ENCODE measurements at places on chromosomes 3 and 15.
A peak's percentile ranks its signal among the peaks of the same experiment; 100 is the strongest.

GRCh38 chr3:27591312-27592210 is 107.4 kb upstream of the SLC4A7 start:
- no peak for DNase-seq

DNA sequence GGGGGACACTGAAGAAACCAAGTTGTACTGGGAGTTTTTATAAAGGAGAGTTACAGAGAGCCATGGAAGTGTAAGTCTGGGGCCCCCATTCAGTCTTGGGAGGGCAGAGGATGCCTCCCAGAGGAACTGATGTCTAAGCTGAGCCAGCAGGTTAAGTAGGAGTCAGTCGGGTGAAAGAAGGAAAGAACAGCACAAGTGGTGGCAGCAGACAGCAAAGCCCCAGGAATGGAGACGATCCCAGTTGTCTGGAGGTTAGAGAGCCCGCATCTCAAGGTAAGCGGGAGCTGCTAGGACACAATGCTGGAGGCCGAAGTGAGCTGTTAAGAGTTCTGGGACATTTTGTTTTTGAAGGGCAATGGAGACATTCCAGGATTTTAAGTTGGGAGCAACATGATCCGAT is 88.8 kb downstream of the TAMM41 start:
- no peak for DNase-seq

GRCh38 chr15:70833861-70834765 is 19.8 kb downstream of the LARP6 start:
- no peak for DNase-seq

GRCh38 chr3:171954690-171955383 is 84.5 kb upstream of the FNDC3B start:
- DNase-seq: no peak

DNA sequence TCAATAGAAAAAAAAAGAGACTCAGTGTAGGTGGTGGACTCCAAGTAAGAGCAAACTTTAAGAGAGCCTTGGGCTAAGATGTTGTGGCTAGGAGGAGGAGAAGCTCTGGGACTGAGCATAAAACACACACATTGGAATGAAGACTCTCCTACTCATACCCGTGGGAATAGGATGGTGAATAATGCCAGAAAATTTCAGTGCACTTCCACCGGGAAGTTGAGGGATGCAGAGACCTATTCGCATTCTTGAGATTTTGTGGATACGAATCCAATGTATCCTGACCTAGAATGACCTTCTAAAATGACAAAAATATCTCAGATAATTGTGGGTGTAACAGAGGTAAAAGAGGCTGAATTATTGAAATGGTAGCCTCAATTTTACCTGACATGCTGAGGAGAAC is 388.7 kb upstream of the SGO1 start:
- DNase-seq: no peak

- peak; percentile 17 for DNase-seq
Observed at GRCh38 chr15:29268706-29269484, 727 bp downstream of the NSMCE3 start.

DNA sequence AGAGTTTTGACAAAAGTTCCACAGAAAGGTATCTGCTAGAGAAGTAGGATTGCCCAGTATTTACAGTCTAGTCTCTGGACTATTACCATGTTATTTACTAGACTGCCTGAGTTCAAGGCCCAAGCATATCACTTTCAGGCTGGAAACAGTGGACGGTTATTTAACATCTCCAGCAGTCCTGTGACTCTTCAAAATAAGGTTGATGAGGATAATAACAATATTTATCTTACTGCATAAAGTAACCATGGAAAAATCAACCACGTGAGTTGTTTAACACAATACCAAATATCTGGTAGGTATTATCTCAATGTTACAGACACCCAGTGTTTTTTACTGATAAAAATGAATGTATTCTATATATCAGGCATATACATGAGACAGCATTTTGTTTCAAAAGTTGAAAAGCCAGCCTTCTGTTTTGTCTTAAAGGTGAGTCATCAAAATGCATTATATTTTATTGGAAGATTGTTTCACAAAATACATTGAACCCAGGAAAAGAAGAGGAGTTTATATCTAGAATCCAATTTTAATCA is 535.8 kb downstream of the TBL1XR1 start:
- no peak for DNase-seq

DNA sequence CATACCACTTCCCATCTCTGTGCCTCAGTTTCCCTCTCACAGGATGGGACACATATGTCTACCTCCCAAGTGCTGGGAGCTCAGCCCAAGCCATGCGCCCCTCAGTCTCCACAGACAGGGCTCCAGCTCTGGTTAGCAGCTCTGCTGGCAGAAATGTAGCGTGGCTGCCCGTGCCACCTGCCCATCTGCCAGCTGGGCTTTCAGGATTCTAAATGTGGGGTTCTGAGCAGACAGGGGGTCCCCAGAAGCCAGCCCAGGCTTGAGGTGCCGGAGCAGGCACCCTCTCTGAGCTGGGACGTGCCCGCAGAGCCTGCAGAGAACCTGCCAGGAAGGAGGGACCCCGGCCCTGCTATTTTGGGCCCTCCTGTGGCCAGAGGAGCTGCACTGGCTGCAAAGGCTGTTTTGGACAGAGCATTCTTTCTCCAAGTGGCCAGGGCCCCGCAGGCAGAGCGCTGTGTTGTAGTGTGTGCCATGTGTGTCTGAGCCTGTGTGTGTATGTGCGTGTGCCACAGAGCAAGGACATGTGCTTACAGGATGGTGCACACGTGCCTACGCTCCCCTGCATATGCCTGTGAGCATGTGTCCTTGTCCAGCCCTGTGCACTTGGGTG is 31.7 kb downstream of the PSTPIP1 start:
- no peak for DNase-seq

DNA sequence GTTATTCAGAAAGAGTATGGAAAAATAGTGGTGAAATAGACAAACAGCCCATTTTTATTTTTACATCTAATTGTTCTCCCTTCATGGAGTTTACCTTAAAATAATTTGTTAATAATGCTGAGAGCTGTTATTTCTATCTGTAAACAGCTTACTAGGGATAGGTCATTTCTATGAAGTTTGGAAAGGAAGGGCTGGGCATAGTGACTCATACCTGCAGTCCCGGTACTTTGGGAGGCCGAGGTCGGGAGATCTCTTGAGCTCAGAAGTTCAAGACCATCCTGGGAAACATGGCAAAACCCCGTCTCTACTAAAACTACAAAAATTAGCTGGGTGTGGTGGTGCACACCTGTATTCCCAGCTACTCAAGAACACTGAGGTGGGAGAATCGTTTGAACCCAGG is 624.3 kb upstream of the LMCD1 start:
- DNase-seq: no peak

GRCh38 chr15:70301396-70301795 is 203.7 kb upstream of the TLE3 start:
- no peak for DNase-seq

GRCh38 chr3:24316887-24317383 is 177.7 kb downstream of the THRB start:
- no peak for DNase-seq

DNA sequence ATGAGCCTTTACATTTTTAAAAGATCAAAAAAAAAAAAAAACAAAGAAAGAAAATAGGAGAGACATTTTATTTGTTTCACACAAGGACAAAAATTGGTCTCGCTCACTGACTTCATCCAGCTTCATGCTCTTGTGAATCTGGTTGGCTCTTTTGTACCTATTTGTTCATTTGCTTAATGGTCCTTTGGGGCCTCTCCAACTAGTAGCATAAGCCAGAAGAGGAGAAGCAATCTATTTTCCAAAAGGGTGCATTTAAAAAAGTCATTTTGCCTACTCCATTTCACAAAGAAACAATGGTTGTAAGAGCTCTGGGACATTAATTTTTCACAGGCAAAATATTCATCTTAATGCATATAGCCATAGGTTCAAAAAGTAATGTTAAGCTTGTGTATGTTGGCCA is 168.3 kb upstream of the ADAMTS9 start:
- no peak for DNase-seq

DNA sequence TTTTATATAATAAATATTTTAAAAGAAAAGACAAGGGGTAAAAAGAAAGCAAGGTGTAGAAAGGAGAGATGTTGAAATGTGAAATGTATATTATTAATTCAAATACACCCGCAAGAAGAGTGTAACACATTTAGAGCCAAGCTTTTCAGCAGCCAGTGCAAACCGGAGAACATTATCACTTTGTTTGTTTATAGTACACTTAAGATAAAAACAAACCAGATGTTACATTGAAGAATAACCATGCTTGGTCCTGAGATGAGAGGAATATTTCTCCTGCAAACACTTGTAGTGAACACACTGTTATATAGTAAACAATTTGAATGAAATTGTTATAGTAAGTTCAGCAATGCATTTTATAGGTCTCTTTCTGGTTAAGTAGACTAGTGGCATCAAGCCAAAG is 1441.5 kb downstream of the OTOL1 start:
- DNase-seq: no peak

DNA sequence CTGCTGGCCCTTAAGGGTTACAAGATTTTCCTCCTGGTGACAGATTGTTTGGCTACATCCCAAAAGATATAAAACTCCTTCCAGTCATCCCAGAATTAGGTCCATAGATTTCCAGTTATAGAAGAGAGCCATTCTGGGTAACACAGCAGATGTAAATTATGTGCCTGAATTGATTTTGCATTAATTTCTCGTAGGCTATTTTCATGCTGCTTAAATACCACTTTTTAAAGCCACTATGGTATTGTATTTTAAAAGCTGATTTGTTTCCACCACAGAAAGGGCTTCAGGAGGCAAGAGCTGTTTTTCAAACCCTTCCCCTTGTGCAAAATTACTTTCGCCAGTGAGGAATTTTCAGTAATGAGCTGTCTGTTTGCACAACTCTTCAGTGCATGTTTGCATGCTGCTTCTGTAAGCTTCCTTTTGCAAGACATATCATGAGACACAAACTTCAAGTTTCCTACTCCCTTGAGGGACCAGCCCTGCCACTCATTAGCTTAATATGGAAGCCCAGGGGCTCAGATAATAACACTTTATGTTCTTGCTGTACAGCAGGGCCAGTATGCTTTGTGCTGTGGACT is 105.4 kb upstream of the TNIK start:
- DNase-seq: no peak

DNA sequence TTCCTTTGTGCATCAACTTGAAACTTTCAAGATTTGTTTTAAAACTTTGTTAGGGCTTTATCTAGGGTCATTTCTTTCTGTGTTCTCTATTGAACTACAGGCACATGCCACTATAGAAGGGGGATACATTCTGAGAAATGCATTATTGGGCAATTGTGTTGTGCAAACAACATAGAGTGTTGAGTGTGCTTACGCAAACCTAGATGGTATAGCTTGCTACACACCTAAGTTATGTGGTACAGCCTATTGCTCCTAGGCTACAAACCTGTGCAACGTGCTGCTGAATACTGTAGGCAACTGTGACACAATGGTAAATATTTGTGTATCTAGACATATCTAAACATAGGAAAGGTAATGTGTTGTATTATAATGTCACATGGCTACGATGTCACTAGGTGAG is 33.0 kb upstream of the KLF13 start:
- DNase-seq: no peak

GRCh38 chr3:42735615-42736014 is 33.0 kb upstream of the HHATL start:
- DNase-seq: no peak

- DNase-seq: no peak
Observed at GRCh38 chr3:107641572-107642307, 119.0 kb downstream of the BBX start.

- DNase-seq: no peak
Observed at GRCh38 chr3:5298453-5298852, 110.9 kb downstream of the EDEM1 start.

- no peak for DNase-seq
Observed at GRCh38 chr3:114192136-114192535, 13.3 kb upstream of the DRD3 start.

DNA sequence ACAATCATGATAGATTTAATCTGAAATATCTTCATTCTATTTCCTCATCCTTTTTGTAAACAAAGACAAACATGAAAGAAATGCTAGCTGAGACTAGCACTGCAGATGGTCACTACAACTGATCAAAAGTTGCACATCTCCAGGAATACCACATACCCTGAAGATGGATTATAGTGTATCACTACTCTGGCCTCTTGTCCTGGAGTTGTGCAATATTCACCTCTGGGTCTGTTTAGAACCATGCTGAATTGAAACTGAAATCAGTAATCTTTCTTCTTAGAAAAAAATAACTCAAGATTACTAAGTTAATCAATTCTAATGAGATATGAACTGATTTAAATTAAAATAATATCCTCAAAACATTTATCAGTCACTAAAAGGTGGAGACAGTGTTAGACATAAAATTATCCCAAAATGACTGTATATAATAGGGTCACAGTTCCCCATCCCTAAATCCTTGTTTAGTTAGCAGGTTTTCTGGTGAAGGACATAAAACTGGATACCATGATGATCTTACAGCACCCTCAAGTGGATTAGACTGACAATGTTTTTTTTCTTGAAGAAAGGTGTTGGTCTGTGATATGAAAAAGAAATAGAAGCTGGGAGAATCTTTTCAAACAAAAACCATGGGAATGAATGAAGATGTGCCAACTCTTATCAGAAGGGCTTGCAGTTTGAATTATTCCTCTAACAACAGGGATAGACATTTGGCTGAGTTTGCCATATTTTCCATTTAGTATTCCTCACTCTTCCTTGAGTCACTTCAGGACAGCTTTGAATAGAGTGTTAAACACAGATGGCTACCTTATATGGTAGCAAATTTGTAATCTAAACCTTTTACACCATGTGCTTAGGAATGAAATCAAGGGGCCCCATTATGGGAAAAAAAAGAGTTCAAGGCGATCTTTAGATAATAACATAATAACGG is 7.1 kb upstream of the TTC14 start:
- no peak for DNase-seq

- no peak for DNase-seq
Observed at GRCh38 chr3:18744472-18744871, 319.3 kb upstream of the SATB1 start.

DNA sequence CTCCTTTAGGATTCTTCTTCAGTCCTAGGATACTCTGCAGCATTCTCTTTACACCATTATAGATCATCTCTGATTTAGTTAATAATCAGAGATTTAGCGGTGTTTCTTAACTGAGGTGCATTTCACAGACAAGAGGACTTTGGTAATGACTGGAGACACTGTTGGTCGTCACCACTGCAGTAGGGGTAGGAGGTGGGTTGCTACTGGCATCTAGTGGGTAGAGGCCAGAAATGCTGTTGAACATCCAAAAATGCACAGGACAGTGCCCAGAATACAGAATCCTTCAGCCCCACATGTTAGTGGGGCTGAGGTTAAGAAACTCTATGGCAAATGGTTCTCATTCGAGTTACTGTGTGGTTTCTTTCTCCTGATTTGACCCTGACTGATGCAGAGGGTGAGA is 80.4 kb upstream of the LMCD1 start:
- no peak for DNase-seq

GRCh38 chr3:177978946-177979345 is 557.3 kb upstream of the KCNMB2 start:
- DNase-seq: no peak
